ENCODE measurements at places on chromosomes 6 and 20. TPM values are rescaled to one million over a fixed set of nuclear protein-coding genes. Genes with fewer than 3 reads are reported as not detected.
A peak's percentile ranks its signal among the peaks of the same experiment; 100 is the strongest.

DNA sequence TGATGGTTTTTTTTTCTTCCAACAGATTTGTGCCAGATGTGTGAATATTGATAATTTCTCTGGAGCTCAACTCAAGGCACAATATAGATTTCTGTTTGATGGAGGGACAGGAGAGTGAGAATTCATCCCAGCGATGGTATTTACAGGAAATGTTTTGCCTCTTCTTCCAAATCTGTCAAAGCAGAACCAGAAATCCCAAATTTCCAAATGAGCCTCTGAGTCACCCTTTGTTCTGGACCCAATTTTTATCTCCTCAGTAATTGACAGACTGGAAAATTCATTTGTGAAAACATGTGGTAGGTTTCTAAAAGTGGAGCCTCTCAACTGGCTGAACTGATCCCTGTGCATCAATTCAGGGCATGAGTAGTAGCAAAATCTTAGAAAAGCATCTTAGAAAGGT lies 223.2 kb upstream of the TSHZ2 start:
- no peak for DNase-seq

DNA sequence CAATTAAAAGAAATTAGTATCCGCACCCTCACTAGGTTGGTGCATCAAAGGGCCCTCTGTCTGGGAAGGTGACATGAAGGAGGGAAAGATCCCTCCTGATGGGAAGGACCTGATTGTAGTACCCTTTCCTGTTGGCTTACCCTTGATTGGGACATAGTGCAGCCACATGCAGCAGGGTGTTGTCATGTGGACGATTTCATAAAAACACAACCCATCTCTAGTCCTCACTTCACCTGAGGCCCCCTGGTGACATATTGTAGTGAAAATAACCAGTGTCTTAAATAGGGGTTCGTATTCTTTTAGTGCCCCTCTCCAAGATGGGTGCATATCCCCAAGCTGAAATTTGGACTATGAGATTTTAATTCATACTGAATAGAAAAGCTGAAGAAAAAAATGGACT lies 97.3 kb downstream of the SLX4IP start:
- no peak for DNase-seq

DNA sequence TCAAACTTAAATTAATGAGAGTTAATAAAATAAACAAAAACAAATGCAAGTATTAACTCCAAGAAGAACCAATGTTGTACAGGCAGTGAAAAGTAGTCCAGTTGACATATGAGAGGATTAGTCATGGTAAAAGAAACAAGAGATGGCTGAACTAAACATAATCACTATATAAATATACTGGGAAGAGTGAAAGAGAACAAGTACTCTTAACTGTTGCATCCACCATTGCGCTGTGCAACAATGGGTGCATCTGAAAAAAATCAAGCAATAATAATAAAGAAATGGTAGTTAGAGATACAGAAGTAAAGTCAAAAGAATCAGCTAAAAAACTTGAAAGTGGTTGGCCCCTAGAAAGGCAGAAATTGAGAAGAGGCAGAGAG lies 16.6 kb downstream of the HLA-F start:
- no peak for DNase-seq

Gene HCK
- total RNA-seq: 28.6 TPM

GRCh38 chr6:44127186-44128019 lies at the start of the genes MRPL14 and TMEM63B:
Gene MRPL14 (minus strand): TSS chr6:44127452. CDS start chr6:44116611, 10,841 bp downstream.
Gene TMEM63B (plus strand): TSS chr6:44127554. CDS start chr6:44134585, 7,031 bp downstream.
- DNase-seq: peak; percentile 97

DNA sequence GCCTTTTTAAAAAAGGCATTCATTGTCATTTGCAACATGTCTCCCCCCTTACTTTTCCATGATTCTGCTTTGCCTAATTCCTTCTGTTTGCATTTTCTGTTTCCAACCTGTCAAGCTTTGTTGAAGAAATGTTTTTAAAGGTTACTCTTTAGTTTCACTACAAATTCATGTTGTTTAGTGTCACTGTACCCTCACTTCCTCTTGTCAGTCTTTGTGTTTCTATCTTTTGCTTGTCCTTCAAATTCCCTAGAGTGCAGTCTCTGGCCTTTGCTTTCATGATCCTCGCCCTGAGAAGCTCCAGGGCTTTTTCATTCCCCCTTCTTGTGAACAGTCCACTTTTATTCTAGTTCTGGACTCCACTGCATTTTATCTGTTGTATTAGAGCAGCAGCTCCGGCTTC lies 90.6 kb downstream of the MAP3K4 start:
- no peak for DNase-seq

GRCh38 chr20:64146301-64146935 lies 17.8 kb upstream of the MYT1 start:
- DNase-seq: peak; percentile 17

Gene PI3
- not detected for total RNA-seq

DNA sequence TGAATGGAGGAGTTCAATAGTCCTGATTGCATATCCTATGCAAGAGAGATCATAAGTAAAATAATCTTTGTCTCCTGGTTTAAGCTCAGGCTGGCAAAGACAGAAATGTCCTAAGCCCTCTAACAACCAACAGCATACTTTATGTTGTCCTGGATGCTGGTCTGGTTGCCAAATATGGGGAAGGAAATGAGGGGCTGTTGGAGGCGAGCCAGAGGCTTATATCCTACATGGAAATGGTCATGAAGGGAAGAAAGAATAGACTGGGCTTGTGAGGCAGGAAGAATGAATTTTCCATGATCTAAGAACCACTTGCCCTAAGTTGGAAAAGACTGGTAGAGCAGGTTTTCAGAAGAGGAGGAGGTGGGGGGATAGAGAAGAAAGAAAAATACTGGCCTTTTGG lies 237.1 kb downstream of the SMOC2 start:
- DNase-seq: no peak

DNA sequence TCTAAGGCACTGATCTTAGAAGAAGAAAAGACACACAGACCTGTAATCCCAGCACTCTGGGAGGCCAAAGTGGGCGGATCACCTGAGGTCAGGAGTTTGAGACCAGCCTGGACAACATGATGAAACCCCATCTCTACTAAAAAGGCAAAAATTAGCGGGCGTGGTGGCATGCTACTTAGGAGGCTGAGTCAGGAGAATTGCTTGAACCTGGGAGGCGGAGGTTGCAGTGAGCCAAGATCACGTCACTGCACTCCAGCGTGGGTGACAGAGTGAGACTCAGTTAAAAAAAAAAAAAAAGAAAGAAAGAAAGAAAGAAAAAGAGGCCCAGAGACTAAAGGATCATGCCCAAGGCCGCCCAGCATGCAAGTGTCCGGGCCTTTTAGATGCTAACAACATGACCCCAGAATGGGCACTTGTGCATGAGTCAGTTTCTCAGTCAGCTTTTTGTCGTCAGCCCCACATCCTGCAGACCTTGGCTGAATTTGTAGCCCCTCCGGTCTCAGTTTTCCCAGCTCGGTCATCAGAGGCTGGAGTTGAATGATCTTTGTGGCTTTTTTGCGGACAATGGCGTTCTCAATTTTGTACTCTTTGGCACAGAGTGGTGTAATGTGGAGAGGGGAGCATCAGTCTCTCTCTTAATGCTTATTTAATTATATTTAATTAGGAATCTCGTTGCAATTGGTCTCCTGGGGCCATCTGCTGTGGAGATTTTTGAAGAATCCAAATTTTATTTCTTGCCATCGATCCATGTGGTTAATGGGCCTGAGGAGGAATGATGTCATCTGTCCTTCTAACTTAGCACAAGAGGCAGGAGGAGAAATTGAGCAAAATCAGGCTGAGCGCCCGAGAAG lies 30.6 kb upstream of the APCDD1L start:
- DNase-seq: no peak

- DNase-seq: no peak
Observed at GRCh38 chr6:134772671-134773360, 177.1 kb downstream of the ALDH8A1 start.

DNA sequence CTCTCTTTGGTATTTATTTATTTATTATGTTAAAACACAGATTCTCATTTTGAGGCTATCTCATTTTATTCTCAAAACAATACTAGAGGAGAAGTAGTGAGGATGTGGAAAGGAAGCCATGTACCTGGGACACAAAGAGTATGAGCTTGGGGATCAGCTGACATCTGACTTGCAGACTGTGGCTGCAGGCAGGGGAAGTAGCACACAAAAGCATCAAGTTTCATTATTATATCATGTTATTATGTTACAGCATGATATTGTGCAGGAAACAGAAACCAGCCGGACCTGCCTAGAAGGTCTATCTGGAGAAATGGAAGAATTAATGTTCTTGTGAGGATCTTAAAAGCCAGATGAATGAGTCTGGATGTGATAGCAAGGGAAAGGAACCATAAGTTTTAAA lies 248.2 kb downstream of the KHDC1L start:
- no peak for DNase-seq

DNA sequence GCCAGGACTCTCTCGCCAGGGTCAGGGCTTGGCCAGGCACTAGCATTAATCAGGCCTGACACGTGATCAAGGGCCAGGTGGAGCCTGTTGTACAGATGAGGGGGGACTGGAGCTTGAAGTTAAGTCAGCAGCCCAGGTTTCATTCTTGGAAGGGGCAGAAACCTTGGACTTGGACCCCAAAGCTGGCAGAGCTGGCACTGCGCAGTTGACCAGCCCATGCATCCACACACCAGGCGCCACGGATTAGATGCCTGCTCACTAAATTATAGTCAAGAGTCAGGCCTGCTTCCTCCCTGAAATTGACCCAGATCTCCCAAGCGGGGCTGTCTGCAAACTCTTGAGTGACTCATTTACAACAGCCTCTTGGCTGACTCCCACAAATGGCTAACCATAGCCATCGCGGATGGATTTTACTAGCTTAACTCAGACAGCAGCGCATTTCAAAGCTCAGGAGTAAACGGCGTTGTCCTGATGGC lies 4.1 kb upstream of the TAF4 start:
- DNase-seq: no peak

GRCh38 chr20:44125332-44126127 lies 61.5 kb downstream of the JPH2 start:
- DNase-seq: no peak

GRCh38 chr6:157760589-157761330 lies 62.3 kb upstream of the SNX9 start:
- DNase-seq: no peak

Gene LY6G6F
- not detected for total RNA-seq

Gene HDGFL1
- total RNA-seq: not detected

Gene SLC26A8
- 0.26 TPM for total RNA-seq

Gene SRSF6
- 135 TPM for total RNA-seq

DNA sequence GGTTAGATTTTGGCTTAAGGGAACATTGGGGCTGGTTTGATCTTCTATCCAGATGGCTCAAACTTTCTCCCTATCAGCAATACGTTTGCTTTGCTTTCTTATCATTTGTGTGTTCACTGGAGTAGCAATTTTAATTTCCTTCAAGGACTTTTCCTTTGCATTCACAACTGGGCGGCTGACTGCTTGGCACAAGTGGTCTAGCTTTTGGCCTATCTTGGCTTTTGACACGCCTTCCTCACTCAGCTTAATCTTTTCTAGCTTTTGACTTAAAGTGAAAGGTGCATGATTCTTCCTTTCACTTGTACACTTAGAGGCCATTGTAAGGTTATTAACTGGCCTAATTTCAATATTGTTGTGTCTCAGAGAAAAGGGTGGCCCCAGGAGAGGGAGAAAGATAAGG lies 254.9 kb downstream of the PLCB1 start:
- no peak for DNase-seq

DNA sequence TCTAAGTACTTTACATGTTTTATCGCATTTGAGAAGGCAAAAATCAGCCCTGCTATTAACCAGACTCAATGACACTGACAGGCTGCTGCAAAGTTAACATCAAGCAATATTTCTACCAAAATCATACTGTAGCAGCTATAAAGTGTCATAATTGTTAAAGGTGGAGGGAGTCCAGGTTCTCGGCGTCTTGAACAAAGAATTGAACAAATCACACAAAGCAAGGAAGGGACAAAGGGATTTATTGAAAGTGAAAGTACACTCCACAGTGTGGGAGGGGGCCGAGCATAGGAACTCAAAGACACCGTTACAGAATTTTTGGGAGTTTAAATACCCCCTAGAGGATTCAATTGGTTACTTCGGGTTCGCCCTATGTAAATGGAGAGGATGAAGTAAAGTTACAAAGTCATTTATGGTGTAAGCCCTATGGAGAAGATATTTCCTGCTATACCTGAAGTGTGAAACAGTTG lies 12.9 kb upstream of the ZNF391 start:
- no peak for DNase-seq

GRCh38 chr6:109722564-109723254 lies 31.6 kb downstream of the FIG4 start:
- no peak for DNase-seq

- DNase-seq: peak; percentile 95
Observed at GRCh38 chr6:16238057-16238962, at the start of gene GMPR. Gene GMPR (plus strand): TSS chr6:16238587. CDS start chr6:16238694, 107 bp downstream.

Gene FOXQ1
- total RNA-seq: not detected

GRCh38 chr20:51763965-51764602 lies 4.1 kb downstream of the ATP9A start:
- DNase-seq: no peak

GRCh38 chr6:100188754-100189153 lies 194.7 kb upstream of the MCHR2 start:
- no peak for DNase-seq
